Thymus (tissue), 14 donors: ENCODE measurements at places on chromosomes 12 and 14. TPM values are rescaled to one million over a fixed set of nuclear protein-coding genes. Genes with fewer than 3 reads are reported as not detected.

The KCNC2 gene
- total RNA-seq = 0.05 TPM

The TMBIM4 gene
- 88.7 TPM for total RNA-seq

The HCFC2 gene
- 13.8 TPM for total RNA-seq

- no peak for DNase-seq
Observed at GRCh38 chr12:16348435-16349130, 1.1 kb downstream of the MGST1 start.

DNA sequence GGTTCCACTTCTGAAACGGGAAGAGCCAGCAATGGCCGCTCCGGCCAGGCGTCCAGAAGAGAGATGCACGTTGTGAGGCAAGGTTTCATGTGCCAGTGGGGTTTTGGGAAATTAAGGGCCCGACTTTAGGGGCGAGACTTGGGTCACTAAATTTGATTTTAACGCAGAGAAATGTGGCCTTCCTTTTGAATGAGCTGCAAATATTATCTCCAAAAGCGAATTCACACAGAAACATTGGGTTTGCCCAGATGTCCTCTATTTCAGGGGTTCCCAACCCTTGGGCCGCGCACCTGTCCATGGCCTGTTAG lies 2.3 kb upstream of the RNASE4 start:
- DNase-seq = no peak

DNA sequence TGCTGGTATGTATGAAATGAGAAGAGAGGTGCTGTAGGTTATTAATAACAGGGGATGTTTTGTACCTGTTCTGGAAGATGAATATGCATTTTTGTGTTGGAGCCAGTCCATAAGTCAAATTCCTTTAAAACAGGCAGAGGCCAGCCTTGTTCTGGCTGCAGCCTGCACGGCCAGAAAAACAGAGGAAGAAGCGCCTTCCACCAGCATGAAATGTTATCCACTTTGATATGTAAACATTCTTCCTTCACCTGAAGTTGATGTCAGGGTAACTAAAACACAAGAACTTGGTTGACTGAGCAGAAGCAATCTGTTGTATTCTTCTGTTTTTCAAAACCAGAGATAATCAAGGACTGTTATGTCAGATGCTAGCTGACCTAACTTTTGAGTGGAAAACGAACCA lies 237.9 kb upstream of the PLEKHG7 start:
- DNase-seq = no peak

DNA sequence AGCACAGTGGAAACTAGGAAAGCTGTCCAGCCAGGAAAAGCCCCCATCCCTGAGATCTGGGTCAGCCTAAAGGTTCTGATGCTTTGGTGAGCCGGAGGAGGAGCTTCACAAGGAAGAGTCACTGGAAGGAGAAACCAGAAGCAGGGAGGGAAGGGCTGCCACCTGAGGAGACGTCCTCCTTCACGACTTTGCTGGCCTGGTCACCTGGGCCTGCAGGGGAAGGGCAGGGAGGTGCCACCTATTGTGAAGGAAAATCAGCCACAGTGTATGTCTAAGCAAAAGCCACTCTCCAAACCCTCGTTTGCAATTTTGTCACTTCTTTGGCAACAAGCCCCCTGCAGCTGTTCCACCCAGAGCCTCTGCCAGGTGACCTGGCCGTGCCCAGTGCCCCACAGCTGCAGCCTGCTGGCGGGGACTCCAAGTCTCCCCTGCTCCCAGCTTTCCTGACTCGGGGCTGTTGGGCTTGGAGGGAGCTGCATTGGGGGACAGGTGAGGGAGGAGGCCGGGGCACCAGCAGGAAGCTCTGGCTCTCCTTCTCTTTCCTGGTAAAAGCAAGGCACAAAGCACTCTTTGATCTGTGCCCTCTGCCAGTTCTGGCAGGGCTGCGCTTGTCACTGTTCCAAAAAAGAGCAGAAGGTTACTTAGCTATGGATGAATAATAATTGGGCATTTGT lies 120.9 kb upstream of the BCL2L14 start:
- no peak for DNase-seq
